ENCODE measurements at places on chromosomes 13 and 19. TPM values are rescaled to one million over a fixed set of nuclear protein-coding genes. Genes with fewer than 3 reads are reported as not detected.
A peak's percentile ranks its signal among the peaks of the same experiment; 100 is the strongest.

- no peak for DNase-seq
These were observed 98.2 kb downstream of the ING1 start for GRCh38 chr13:110811771-110812120.

GRCh38 chr13:67967031-67967430 lies 736.9 kb upstream of the PCDH9 start:
- no peak for DNase-seq

- no peak for DNase-seq
These were observed 1405.0 kb downstream of the OLFM4 start for GRCh38 chr13:54433493-54434206.

DNA sequence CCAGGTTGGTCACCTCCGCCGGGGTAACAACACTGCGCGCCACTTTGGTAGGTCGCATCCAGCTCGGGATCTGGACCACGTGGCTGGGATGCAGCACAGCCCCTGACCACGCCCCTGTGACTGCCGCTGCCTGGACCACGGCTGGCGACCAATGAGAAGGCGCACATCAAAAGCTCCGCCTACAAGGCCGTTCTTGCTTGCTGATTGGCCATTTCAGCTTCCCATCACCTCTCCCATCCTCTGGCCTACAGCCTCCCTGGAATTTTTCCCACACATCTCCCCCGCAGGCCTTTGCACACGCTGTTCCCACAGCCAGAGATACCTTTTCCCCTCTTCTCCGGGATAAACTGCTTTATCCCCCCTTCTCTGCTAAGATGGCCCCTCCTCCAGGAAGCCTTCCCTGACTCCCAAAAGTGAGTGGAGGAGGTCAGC lies 12.5 kb upstream of the MAP1S start:
- DNase-seq: peak; percentile 35

GRCh38 chr19:44557933-44558332 lies 28.5 kb upstream of the CEACAM20 start:
- no peak for DNase-seq

Gene PCSK4
- 1.3 TPM for total RNA-seq

Gene KCNN4
- total RNA-seq: not detected
